Esophagus squamous epithelium (tissue), 5 donors: ENCODE measurements at places on chromosomes 4 and X.
A peak's percentile ranks its signal among the peaks of the same experiment; 100 is the strongest.

DNA sequence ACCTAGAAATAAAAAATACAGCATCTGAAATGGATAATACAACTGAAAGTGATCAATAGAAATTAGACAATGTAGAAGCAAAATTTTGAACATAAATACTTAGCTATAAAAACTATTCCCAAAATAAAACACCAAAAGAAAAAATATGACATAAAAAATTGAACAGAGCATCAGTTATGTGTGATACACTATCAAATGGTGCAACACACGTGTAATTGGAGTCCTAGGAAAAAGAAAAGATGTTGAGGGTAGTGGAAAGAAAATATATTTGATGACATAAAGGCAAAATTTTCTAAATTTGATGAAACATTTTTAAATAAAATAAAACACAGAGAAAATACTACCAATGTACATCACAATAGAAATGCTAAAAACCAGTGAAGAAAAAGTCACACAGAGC is 63.1 kb downstream of the NPY2R start:
- no peak for DNase-seq

GRCh38 chr4:147513091-147513490 is 32.2 kb downstream of the EDNRA start:
- DNase-seq = no peak

- no peak for DNase-seq
These were observed 69.6 kb upstream of the CXorf66 start for GRCh38 chrX:140034916-140035315.

DNA sequence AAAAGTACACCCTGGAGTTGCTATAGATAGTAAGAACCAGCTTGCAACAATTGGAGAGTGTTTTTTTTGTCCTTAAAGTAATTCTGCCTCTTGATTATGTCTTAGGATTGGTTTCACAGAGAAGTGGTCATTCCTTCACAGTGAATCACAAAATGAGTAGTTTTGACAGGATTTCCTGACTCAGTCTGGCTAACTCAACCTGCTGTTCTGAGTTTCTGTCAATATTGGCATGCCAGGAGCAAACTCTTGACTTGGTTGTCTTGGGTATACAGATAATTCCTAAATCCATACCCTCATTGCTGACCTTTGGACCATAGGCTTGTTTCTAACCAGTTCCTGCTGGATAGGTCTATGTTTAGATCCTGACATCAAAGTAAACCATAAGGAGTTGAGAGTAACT is 9.4 kb downstream of the FHIP1A start:
- DNase-seq = no peak

GRCh38 chrX:20067709-20068561 is 48.8 kb downstream of the MAP7D2 start:
- DNase-seq = peak; percentile 0

DNA sequence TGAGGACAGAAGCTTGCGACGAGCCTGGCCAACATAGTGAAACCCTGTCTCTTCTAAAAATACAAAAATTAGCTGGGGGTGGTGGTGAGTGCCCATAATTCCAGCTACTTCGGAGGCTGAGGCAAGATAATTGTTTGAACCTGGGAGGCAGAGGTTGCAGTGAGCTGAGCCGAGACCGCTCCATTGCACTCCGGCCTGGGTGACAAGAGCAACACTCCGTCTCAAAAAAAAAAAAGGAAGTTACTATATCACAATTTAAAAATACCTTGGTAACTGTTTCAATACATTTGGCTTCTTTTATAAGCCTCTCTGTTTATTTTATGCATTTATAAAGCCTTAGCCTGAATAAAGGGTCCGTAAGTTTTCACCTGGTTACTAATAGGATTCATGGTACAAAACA is 46.6 kb upstream of the CHRNA9 start:
- no peak for DNase-seq

DNA sequence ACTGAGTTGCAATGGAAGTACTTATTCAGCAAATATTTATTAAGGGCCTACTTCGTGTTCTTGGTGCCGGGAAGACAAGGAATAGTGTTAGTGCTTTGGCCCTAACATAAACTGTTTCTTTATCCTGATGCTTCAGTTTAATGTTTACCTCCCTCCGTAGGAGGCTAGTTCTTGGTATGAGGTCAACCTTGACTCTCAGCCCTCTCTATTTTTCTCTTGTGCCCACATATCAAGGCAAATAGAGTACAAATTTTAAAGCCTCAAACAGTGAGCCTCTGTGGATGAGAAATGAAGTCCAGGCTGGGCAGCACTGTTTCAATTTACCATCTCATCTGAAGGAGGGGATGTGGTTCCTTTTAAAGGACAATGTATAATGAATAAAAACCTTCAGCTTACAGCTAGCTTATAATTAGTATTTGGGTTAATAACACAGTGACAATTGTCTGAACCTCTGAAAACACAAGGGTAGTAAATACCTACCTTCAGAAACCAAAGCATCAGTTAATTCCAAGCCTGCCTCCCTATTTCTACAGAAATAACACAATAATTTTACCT is 68.5 kb downstream of the SH3RF1 start:
- DNase-seq = no peak

DNA sequence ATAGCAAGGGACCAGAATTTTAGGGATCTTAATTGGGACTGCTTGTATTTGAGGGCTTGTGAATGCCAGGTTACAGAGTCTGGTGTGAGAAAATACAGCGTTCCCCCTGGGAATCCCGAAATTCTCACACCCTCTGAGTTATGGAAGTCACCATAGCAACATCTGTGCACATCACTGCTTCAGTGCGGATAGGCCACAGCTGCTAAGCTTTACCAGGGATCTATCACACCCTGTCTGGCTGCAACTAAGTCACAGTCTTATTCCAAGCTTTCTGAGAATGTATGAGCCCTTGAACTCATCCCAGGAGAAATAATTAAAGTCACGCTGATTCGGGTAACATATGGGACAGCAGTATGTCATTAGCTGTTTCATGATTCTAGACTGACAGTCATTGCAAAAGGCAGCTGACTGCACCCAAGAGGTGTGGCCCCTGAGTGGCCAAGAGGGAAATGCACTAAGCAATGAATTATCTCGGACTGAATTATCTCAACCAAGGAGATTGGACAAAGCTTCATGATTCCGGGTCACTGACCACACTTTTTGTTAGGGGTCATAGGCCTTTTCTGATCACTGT is 46.7 kb upstream of the BTC start:
- no peak for DNase-seq

- no peak for DNase-seq
These were observed 72.5 kb downstream of the RGS12 start for GRCh38 chr4:3365326-3365725.

- DNase-seq = no peak
These were observed 241.7 kb downstream of the SNCA start for GRCh38 chr4:89595125-89595789.

DNA sequence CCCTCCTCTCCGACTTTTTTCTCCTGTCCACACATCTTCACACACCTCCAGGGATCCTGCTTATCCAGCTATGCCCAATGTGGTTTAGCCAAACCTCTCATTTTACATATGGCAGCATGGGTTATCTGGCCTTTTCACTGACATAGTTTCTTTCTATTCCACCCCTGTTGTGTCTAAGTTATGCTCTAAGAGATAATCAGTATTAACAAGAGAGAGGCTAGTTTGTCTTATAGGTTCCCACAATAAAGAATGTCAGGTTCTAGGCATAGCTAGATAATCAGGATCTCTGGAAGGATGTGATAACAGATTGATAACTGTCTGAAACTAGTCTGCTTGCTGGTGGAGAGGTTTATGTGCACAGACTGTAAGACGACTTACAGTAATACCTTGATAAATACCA is 7.7 kb upstream of the GALNT7 start:
- DNase-seq = no peak

DNA sequence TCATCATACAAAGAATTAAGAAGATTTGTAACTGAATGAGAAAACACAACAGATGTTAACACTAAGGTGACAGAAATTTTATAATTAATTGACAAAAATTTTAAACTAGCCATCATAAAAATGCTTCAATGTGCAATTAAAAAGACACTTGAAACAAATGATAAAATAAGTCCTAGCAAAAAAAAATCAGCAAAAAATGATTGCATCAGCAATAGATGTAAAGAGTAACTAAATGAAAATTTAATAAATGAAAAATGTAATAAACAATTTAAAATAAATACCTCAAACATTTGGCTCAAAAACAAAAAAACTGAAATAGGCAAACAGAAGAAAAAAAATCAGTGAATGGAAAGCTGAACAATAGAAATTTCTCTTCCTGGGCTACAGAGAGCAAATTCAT is 380.7 kb upstream of the GALNTL6 start:
- DNase-seq = no peak

DNA sequence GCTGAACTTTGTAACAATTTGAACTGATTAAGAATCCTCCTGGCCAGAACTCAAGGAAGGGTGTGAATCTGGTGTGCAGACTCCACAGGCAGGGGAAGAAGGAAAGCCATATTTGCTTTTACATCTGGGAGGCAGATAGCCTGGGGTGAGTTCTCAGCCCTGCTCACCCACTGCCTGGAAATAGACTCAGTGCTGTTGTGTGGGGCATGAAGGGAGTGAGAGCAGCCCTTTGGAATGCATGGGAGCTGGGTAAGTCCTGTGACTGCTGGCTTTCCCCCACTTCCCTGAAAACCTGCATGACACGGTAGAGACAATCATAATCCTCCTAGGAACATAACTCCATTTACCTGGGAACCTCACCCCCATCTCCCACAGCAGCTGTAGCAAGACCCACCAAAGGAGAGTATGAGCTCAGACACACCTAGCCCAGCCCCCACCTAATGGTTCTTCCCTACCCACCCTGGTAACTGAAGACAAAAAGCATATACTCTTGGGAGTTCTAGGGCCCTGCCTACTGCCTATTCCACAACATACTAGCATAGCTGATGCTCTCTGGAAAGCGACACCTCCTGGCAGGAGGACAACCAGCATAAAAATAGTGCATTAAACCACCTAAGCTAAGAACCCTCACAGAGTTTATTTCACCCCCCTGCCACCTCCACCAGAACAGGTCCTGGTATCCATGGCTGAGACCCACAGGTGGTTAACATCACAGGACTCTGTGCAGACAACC is 59.3 kb upstream of the UBQLN2 start:
- DNase-seq = no peak

DNA sequence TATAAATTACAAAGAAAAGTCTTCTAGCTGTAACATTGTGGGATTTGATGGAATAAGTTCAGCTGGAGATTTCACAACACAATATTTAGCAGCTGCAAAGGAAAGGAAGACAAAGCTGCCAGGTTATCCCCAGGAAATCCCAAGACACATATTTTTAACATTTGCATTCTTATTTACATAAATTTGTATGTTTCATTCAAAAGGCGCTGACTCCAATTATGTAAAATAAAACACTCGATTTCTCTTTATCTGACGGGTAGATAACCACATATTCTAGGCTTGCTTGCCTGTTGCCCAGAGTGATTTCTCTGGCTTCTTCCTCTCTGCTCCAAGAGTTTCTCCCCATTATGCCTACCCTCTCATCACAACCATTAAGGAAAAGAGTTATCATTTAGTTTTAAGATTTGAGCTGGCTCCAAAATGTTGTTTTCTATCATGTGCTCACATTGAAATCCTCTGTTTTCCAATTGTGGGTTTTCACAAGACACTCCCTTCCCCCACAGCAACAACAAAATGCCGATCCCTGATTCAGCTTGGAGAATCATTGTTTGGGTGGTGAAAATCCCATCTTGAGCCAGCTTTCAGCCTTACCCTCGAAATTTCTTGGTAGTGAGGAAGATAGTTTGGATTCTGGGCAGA is 128.2 kb upstream of the RASGEF1B start:
- DNase-seq = no peak

- no peak for DNase-seq
These were observed 54.2 kb downstream of the AFAP1 start for GRCh38 chr4:7885216-7886006.

- DNase-seq = no peak
These were observed 58.9 kb downstream of the NAF1 start for GRCh38 chr4:163107754-163108153.

GRCh38 chr4:102335616-102336015 is 9.7 kb downstream of the SLC39A8 start:
- DNase-seq = no peak

DNA sequence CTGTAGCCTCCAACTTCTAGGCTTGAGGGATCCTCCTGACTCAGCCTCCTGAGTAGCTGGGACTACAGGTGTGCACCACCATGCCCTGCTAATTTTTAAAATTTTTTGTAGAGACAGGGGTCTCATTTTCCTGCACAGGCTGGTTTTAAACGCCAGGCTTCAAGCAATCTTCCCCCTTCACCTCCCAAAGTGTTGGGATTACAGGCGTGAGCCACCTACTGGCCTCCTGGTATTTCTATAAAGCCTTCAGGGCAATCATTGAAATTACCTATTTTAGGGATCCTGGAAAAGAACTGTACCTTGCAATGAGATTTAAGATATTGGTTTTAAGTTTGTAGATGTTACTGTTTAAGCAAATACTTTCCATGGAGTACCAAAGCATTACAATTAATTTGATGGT is 13.5 kb upstream of the PLS3 start:
- DNase-seq = no peak

- DNase-seq = no peak
These were observed 88.6 kb upstream of the TRIM2 start for GRCh38 chr4:153115322-153116290.
